Activated CD4-positive, alpha-beta T cell treated with anti-CD3 and anti-CD28 coated beads for 36 hours (primary cell): ENCODE measurements at places on chromosomes 12 and 14.
A peak's percentile ranks its signal among the peaks of the same experiment; 100 is the strongest.

- no peak for DNase-seq
These were observed 22.9 kb downstream of the SYNE3 start for GRCh38 chr14:95493503-95493902.

- no peak for DNase-seq
These were observed 10.1 kb upstream of the BDKRB1 start for GRCh38 chr14:96245710-96246538.

DNA sequence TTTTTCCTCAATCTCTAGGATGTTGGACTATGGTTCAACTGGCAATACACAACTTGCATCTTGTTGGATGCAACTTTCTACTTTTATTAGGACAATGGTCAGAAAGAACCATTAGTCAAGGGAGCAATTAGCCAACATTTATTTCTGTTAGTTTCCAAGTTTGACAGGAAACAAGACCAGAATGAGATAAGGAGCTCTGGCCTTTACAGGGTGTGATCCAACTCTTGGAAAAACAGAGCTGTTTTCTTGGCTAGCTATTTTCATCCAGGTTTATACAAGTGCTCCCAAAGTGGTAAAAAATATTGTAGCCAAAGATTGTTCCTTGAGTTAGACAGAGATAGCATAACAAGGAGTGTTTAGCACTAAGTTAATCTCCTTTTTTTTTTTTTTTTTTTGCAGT, 3.9 kb upstream of the SYNE2 start:
- DNase-seq = no peak

DNA sequence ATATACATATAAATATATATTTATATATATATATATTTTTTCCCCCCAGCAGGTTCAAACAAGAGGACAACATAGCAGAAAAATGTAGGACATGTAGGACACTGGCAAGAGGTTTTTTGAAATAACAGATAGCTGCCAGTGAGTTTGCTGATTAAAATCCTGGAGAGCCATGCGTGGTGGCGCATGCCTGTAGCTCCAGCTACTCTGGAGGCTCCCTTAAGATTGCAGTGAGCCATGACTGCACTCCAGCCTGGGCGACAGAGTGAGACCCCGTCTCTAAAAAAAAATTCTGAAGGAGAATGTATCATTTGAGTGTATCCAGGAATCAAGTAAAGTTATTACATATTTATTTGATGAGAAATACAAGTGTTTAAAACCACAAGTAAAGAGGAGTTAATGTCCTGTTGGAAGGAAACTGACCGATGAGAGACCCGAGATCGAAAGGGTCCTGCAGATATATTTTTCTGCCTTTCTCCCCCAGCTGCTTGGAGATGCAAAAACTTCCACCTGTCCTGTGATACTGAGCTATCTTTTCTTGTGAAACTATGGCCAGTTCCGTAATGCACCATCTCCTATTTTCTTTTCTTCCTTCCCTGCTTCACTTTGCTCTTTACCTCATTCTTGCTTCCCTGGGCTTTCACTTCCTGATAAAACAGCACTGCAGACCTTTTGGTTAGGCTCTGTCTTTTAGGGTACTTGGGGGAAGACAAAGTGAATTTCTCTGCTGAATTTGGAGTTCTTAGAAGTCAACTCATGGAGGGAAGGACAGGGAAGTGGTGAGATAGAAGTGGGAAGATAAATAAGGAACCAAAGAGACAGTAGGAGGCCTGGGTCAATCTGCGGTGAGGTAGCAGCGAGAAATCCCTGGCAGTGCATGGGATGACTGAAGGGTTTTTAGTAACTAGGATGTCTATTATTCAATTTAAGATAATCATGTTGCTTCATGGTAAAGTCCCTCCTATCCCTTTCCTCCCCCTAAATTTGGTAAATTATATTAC, 41.2 kb upstream of the SLC2A13 start:
- peak; percentile 34 for DNase-seq

DNA sequence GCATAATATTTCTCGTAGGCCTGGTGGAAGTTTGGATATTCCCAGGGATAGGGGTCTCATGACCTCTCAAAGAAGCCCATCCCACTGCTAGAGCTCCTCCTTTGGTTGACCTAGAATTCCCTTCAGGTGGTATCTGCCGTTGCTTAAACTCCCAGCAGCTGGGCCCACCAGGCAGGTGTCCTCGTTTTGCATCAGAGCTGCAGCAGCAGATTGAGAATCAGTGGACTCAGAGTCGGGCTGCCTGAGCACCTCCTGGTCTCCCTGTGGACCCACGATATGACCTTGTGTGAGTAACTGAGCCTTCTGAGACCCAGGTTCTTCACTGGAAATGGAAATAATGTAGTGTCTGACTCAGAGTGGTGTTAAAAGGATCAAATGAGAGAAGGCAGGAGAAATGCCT, 132.7 kb downstream of the PAPOLA start:
- no peak for DNase-seq

DNA sequence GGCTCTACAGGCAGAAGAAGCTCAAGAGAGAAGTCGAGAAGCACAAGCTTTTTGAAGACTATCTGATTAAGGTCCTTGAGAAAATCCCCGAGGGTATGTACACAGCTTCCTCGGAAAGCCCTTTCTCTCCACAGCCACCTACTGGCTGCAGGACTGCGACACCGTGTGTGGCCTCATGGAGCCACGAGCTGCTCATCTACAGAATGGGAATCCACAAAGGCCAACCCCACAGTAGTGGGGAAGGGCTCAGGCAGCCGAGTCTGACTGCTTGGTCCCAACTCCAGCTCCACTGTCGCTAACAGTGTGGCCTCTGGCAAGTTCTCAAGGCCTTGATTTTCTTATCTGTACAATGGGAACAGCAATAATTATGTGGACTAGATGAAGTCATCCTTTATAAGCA, 2.5 kb downstream of the CCDC197 start:
- no peak for DNase-seq

- DNase-seq = no peak
These were observed 84.0 kb downstream of the BEGAIN start for GRCh38 chr14:100503251-100503650.

GRCh38 chr14:69891422-69891821, 12.2 kb downstream of the SMOC1 start:
- DNase-seq = no peak
